Stimulated activated CD8-positive, alpha-beta memory T cell treated with anti-CD3 and anti-CD28 coated beads, Interleukin-15, amount 100 ng/mL, for 1 hour (primary cell): ENCODE measurements at places on chromosomes 6 and 20.

- DNase-seq = no peak
Measured at GRCh38 chr6:42451333-42452170, at the start of gene TRERF1. TRERF1 (minus strand) TSS chr6:42451926; CDS start chr6:42269590, 182,336 bp downstream.

DNA sequence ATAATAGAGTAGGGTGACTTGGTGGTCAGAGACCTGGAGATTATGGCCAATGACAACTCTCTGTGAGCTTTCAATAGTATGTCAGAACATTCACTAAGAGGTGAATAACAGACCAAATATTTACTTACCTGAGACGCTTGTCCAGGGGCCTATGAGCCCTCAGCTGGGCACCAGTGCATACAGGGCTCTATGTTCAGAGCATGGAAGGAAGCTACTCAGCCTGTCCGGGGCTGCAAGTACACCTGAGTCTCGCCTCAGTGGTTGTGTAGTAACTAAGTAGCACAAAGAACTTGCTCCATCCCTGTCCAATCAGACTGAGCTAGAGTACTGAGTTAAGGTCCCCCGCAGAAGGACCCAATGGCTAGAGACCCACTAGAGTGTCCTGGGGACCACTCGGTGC is 11.6 kb upstream of the SCGN start:
- no peak for DNase-seq

DNA sequence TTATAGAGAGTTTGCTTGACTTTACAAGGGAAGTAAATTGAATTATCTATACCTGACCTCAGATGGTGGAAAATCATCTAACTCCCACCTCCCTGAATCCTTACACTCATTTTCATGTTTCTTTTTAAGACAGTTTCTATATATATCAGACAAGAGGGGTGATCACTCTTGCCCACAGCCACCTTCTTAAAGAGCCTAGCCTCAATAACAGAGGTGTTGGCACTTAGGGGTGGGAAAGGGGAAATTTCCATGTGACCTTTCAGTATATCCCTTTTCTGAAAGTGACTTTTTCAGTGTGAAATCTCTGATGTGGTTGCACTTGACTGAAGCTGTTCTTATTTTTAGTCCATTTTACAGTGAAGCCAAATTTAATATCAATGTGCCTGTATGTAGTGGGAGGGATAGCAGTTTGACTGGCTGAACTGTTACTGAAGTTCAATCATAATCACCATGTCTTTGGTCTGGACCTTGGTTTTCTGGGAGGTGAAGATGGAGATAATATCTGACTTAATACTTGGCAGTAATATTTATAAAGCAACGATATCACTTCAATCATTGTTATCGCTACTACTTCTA is 141.3 kb downstream of the MAP3K7 start:
- DNase-seq = no peak

DNA sequence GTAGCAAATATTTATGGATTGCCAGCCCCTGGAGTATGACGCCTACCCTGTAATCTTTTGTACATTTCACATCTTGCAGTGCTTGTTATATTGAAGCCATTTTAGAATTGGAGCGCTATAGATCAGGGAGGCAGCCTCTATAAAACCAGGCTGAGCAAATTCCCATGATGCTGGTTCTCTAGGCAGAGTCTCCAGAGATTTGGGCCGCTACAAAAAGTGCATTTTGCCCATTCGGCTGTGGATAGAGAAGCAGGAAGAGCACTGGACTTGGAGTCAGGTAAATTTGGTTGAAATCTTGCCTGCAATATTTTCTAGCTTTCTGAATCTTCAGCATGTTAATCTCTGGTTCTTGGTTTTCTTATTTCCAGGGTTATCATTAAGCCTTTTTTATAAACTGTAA is 2.0 kb downstream of the YWHAB start:
- DNase-seq = no peak

DNA sequence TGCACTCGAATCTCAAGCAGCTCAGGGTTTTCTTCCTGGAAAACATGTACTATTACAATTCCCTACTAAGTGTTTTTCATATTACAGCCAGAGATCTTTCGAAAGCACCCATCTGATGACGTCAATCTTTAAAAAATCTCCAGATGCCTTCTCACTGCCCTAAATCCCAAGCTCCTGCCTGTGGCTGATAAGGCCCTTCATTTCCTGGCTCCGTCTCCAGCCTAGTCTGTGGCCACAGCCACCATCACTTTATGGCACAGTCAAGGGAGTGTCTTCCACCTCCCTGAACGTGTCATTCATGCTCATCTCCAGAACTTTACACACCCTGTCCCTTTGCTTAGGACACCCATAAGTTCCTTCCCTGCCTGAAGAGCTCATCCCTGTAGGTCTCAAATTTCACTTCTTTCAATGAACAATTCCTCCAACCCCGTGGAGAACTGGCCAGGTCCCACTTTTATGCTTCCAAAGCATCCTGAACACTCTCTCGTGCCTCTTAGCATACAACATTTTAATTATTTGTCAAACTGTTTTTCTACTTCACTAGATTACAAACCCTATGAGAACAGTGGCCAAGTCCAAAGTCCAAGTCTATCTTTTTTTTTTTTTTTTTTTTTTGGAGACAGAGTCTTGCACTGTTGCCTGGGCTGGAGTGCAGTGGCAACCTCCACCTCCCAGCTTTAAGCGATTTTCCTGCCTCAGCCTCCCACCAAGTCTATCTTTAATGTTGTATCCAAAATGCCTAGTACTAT is 106.1 kb upstream of the AGPAT4 start:
- DNase-seq = no peak

DNA sequence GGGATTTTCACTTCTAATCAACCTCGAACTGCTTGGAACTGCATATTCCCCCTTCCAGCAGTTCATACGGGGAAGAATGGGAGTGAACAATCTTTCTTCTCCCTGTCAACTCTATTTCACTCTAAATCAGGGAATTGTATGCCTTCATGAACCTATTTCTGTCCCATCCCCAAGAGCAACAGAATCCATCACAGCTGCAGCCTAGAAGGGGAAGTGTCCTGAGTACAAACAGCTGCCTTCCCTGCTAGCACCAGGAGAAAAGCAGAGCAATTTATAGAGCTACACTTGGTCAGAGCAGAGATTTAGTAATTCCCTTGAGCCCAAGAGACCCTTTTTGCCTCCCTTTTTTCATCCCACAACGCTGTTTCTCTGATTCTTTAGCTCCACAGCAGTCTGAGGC is 208.4 kb downstream of the ADGRG6 start:
- no peak for DNase-seq

- DNase-seq = peak; percentile 38
Measured at GRCh38 chr6:26322645-26323482, 42.1 kb upstream of the BTN3A2 start.

DNA sequence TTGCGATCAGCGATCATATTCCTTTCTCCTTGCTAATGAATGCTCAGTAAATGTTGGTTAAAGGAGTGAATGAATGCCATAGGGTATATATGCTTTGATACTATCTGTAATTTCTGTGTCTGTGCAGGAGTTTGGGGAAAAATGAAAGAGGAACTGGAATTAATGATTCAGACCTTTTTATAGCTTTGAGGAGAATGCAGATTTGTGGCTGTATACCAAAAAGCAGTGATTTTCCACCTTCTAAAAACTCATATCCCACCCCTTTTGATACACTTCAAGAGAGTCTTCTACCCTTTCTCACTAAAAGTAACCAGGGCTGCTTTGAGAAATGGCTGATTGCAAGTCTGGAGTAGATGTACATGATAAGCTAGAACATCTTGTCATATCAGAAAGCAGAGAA is 26.6 kb upstream of the SUMO4 start:
- no peak for DNase-seq

- DNase-seq = no peak
Measured at GRCh38 chr6:92608751-92609150, 810.6 kb downstream of the EPHA7 start.
